HS-27A (cell line): ENCODE measurements at places on chromosomes 16 and 17.

DNA sequence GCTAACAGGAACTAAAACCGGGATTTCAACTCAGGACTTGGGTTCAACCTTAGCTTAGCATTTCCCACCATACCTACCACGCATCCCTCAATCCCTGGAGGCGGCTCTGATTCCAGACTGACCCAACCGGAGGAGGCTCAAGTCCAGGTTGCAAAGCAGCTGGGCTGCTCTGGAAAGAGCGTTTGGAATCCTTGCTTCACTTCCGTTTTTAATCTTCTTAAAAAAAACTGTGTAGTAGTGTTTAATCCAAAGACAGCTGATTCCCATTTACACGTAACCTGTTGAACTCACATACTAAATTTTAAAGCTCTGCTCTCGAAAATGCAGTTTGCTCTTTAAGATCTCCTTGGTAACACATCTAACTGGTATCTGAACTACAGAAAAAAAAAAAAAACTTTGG, 50.0 kb downstream of the NXN start:
- DNase-seq: no peak

GRCh38 chr16:7843261-7843660, 510.6 kb downstream of the RBFOX1 start:
- DNase-seq: no peak

DNA sequence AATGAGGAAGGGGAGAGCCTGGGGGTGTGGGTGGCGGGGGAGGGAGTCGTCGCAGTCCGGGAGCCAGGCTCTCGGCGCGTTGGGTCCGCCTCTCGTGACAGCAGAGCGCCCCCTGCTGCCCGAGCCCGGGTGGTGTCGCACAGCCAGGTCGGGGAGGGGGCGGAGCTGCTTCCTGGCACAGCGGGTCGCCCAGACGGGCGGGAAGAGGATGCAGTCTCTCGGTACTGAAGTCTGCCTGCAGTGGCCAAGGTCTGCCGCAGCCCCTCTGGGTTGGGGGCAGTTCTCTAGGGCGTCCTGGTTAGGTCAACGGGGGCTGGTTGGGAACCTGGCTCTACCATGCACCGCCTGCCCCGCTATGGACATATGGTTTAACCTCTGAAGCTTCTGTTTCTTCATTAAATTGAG, 38.2 kb upstream of the CCDC182 start:
- DNase-seq: no peak

DNA sequence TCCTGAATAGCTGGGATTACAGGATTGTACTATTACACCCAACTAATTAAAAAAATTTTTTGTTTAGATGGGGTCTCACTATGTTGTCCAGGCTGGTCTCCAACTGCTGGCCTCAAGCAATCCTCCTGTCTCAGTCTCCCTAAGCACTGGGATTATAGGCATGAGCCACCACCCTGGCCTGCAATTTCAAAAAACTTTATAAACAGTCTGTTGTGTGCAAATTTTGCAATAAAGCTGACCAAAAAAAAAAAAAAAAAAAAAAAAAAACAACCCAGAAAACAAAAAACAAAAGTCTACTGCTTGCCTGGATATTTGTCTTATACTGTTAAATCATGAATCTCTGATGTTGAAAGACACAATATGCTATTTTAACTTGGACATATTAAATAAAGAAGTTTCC, 4.4 kb downstream of the CREBBP start:
- no peak for DNase-seq

- DNase-seq: no peak
Measured at GRCh38 chr16:50640391-50640790, 40.7 kb downstream of the SNX20 start.

GRCh38 chr17:52120465-52120864, 38.0 kb downstream of the CA10 start:
- no peak for DNase-seq

- DNase-seq: no peak
Measured at GRCh38 chr17:41417576-41418015, 6.8 kb downstream of the KRT37 start.

- no peak for DNase-seq
Measured at GRCh38 chr16:12516621-12517309, 286.9 kb downstream of the CPPED1 start.

GRCh38 chr17:67040652-67041051, 3.7 kb upstream of the CACNG1 start:
- DNase-seq: no peak

DNA sequence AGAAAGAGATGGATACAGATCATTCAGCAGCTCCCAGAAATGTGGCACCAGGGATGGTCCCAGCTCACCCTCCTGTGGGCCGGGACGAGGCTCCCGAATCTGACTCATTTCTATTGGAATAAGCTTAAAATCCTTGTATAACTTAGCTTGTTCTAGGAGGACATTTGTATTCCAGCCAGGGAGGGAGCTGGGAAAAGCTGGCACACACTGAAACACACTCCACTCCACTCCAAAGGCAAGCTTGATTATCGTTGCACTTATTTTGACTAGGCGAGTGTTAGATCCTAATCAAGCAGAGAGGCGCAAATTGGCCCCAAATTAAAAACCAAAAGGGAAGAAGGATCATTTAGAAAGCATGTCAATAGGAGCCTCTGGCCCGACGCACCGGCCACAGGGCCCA, 339.5 kb downstream of the HS3ST4 start:
- DNase-seq: no peak

DNA sequence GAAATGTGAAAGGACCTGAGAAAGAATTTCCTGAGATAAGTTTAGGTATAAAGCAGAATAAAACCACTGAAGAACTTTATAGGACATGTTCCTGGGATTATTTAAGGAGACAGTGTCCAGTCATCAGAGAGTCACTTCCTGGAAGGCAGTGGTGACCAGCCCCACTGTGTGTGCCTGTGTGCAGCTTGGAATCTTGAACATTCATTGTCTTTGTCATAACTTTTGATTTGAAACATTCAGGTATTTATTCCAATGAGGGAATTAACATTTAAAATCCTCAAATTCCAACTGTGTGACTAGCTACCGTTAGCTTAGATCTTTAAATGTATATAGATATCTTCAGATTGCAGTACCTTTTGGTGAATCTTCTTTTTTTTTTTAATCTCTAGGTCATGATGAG, 61.7 kb upstream of the MRC2 start:
- peak; percentile 35 for DNase-seq

- no peak for DNase-seq
Measured at GRCh38 chr17:74186498-74186897, 17.0 kb upstream of the RPL38 start.

DNA sequence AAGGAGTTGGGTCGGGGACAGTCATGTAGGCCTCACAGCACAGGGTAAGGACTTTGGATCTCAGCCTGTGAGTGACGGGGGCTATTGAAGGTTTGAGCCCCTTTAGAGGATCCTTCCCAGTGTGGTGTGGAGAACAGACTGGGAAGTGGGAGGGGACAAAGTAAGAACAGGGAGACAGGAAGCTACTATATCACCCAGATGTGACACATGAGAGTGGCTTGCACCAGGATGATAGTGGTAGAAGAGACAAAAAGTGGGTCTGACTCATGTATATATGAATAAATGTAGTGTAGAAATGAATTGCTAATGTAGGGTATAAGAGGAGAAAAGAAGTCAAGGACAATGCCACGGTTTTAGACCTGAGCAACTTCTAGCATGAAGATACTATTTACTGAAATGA, 4.5 kb downstream of the NUP93 start:
- DNase-seq: no peak

DNA sequence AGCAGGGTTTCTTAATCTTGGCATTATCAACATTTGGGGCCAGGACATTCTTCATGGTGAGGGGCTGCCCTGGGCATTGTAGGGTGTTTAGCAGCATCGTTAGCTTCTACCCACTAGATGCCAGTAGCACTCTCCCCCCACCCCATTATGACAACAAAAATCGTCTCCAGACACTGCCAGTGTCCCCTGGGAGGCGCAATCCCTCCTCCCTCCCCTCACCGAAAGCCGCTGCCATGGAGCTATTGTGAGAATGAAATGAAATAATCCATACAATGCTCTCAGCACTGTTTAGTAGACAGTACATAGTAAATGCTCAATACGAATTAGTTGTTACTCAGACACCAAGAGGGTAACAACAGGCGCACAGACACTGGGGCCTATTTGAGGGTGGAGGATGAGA, 502.9 kb downstream of the NPIPA7 start:
- DNase-seq: no peak

GRCh38 chr17:55296699-55297098, 31.9 kb downstream of the HLF start:
- DNase-seq: no peak

DNA sequence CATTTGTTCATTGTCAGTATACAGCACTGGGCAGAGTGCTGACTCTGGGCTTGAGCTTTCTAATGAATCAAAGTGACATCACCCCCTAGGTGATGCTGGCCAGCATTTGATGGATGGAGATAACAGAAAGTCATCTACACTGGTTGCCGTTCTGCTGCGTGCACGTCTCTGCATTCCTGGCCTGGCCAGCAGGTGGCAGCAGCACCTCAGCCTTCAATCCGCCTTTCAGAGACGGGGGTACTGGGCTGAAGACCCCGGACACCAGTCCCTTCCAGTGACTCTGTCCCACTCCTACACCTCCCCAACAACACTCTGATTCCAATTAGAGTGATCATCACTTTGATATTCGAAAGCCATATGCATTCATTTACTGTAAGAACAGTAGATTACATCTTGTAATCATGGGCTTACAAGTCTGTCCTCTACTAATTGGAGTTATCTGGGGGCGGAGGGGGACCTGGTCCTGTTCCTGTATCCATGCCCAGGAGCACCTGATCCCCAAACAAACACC, 6.0 kb downstream of the CPSF4L start:
- DNase-seq: no peak

DNA sequence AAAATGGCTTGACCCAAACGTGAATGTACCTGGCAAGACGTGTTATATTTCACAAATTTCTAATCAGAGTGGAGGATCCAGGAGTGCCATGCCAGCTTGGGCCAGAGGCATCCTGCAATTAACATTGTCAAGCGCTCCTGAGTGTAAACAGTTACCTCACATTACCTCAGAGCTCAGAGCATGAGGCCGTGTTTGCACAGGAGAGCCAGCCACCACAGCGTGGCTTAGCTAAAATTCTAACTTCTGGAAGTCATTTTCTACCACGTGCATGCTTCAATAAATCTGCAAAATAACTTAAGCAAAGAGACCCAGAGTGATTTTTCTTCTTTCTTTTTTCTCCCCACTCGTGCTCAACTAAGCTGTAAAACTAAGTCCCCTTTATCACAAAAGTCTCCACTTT, 769.0 kb downstream of the KCNJ2 start:
- DNase-seq: no peak

DNA sequence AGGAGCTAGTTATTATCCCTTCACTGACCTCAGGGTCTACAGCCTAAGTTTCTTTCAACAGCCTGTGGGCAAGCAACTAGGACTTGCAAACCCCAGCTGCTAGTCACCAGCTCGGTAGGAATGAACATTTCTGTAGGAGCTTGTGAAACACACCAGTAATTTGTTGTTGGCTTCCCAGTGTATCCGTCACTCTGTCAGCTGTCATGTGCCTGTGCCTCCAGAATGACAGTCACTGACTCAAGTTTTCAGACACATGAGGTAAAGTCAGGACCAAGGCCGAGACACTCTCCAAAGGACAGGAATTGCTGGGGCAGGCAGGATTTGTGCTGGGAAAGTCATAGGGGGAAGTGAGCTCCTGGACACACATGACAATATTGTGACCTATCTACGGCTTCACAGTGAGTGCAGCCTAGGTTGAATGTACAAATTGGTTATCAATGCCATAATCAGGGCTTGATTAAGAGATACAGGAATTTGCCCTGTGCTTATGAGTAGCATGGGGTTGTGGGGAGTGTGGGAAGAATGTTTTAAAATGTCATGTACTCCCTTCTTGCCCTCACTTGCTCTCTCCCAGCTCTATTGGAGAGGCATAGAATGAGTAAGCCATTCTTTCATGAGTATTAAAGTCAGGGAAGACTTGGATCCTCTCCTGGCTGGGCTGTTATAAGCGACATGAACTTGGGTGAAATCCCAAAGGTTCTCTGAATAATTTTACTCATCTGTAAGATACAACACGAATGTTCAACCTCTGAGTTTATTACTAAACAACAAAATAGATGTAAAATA, 391.4 kb downstream of the UTP18 start:
- no peak for DNase-seq

- DNase-seq: no peak
Measured at GRCh38 chr16:85754413-85754812, 3.5 kb upstream of the C16orf74 start.

- no peak for DNase-seq
Measured at GRCh38 chr16:83630979-83631378, 176.8 kb upstream of the HSBP1 start.

GRCh38 chr16:65658349-65658748, 536.5 kb upstream of the CDH11 start:
- DNase-seq: no peak

DNA sequence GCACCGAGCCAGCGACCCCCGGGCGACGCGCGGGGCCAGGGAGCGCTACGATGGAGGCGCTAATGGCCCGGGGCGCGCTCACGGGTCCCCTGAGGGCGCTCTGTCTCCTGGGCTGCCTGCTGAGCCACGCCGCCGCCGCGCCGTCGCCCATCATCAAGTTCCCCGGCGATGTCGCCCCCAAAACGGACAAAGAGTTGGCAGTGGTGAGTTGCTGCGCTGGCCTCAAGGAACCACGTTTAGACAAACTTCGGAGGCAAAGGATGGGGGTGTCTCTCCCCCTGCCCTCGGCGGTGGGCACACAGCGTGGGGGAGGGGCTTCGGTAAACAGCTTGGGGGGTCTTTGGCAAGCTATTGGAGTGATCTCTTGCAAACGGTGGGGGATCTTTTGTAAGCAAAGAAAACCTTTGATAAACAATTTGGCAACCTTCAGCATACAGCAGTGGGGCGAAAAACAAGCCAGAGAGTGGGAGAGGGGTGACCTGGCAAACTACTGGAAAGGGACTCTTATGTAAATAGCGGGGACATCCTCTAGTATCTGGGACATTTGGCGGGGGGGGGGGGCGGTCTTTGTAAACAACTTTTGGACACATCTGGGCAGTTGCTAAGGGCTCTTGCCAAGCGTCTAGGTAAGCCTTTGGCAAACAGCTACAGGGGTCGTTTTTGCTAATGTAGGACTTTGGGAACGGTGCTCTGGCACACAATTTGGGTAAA, 587 bp downstream of the MMP2 start:
- DNase-seq: no peak

GRCh38 chr17:32496395-32497073, 9.7 kb downstream of the CDK5R1 start:
- DNase-seq: peak; percentile 86

DNA sequence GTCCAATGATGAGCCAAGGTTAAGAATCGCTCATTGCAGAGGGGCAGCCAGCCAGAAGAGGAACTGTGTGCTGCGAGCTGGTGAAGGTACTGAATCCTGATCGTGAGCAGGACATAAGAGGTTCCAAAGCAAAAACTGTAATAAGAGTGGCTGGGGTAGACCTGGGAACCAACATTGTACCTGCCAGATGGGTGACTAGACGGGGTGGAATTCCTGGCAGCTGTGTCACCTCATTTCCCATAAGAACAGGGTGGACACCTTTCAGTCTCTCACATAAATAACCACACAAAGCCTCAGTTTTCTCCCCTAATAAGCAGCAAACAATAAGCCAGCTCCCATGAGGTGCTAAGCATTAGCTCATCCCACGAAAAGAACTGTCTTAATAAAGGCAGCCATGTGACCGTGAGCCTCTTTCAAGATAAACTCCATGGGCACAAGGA, 290.3 kb downstream of the SOX9 start:
- no peak for DNase-seq

GRCh38 chr17:57343717-57344116, 87.4 kb downstream of the MSI2 start:
- DNase-seq: no peak
